ENCODE measurements at places on chromosomes 6 and 20. TPM values are rescaled to one million over a fixed set of nuclear protein-coding genes. Genes with fewer than 3 reads are reported as not detected.

Gene ABHD16B
- not detected for total RNA-seq

Gene CENPQ
- total RNA-seq = 8.2 TPM

Gene CST4
- not detected for total RNA-seq

Gene GPR6
- total RNA-seq = not detected

Gene PI3
- total RNA-seq = not detected

Gene KCNK5
- total RNA-seq = not detected

Gene NUP43
- 49.0 TPM for total RNA-seq

Gene TREML2
- not detected for total RNA-seq

Gene CCM2L
- 12.4 TPM for total RNA-seq

Gene CRYBG1
- total RNA-seq = 25.0 TPM

Gene KCNQ2
- total RNA-seq = not detected

Gene RPS6KA2
- total RNA-seq = 72.6 TPM

Gene RSPO3
- total RNA-seq = 8.6 TPM

Gene CMTR1
- total RNA-seq = 38.0 TPM
